Immature natural killer cell (primary cell): ENCODE measurements at places on chromosomes 1 and 21.

- no peak for DNase-seq
Measured at GRCh38 chr1:12015499-12015898, 3.8 kb upstream of the MIIP start.

- no peak for DNase-seq
Measured at GRCh38 chr21:31490443-31490842, 146.4 kb upstream of the TIAM1 start.

DNA sequence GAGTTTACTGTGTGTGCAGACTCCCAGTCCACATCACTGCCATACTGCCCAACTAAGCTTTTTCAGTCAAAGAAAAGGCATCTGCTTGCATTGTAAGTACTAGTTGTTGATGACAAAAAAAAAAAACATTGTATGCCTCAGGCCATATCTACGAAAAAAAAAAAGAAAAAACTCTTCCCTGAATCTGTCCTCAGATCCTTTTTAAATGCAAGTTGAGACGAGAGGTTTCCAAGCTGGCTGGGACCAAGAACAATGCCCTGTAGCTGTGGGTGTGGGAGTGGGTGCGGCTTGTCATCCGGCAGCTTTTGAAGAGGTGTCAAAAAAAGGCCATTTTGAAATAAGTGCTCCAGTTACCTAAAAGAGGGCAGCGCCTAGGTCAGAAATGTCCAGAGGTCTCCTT is 29.2 kb upstream of the HHAT start:
- no peak for DNase-seq

DNA sequence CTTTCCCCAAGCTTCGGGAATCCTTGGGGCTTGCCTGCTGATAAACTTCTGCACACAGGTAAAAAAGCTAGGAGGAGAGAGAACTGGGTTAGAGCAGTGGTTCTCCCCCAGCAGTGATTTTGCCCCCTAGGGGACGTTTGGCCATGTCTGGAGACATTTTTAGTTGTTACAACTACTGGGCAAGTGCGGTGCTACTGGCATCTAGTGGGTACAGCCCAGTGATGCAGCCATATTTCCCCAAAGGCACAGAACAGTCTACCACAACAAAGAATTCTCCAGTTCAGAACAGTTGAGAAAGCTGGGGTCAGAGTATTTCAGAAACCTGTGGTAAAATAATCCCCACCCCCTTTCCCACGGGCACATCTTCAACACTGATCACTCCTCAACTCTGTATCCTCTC is 41.3 kb downstream of the LRRC71 start:
- DNase-seq: no peak

DNA sequence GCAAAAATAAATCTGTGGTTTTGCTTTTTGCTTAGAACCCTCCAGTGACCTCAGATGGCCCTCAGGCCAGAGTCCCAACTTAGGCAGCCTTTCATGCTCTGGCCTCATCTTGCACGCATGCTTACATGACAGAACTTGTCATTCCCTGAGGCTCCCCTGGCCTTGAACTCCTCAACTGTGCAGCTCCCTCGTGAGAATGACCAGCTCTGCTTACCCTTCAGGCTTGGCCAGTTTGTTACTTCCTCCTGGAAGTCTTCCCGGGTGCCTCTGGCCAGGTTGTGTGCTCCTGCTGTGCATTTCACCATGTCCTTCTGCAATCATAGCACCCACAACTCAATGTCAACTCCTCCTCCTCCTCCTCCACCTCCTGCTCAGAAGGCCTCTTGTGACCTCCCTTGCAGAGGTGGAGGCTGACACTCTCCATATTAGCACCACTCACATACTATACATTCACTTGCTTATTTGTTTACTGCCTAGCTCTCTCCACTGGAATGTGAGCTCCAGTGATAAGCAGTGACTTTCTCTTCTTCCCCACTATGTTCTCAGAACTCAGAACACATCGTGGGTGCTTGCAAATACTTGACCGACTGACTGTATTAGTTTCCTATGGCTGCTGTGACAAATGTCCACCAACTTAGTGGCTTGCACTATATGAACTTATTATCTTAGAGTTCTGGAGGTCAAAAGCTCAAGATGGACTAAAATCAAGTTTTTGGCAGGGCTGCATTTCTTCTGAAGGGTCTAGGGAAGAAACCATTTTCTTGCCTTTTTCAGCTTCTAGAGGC is 41.9 kb downstream of the RCSD1 start:
- DNase-seq: no peak

DNA sequence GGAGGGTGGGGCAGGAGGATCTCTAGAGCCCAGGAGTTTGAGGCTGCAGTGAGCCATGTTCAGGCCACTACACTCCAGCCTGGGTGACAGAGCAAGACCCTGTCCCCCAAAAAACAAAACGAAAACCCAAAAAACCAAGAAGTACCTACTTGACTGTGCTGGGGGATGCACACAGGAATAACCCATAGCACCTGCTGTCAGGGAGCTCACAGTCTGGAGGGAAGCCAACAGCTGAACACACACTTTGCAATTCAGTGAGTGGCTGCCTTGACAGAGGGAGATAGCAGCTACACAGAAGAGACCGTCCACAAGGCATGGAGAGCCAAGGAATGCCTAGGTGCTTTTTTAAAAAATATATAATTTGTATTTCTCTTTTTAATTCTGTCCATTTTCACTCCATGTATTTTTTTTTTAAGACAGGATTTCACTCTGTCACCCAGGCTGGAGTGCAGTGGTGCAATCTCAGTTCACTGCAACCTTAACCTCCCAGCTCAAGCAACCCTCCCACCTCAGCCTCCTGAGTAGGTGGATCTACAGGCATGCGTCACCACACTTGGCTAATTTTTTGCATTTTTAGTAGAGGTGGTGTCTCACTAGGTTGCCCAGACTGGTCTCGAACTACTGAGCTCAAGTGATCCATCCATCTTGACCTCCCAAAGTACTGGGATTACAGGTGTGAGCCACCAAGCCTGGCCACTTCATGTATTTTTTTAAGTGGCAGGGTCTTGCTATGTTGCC is 68.7 kb downstream of the NID1 start:
- DNase-seq: no peak

DNA sequence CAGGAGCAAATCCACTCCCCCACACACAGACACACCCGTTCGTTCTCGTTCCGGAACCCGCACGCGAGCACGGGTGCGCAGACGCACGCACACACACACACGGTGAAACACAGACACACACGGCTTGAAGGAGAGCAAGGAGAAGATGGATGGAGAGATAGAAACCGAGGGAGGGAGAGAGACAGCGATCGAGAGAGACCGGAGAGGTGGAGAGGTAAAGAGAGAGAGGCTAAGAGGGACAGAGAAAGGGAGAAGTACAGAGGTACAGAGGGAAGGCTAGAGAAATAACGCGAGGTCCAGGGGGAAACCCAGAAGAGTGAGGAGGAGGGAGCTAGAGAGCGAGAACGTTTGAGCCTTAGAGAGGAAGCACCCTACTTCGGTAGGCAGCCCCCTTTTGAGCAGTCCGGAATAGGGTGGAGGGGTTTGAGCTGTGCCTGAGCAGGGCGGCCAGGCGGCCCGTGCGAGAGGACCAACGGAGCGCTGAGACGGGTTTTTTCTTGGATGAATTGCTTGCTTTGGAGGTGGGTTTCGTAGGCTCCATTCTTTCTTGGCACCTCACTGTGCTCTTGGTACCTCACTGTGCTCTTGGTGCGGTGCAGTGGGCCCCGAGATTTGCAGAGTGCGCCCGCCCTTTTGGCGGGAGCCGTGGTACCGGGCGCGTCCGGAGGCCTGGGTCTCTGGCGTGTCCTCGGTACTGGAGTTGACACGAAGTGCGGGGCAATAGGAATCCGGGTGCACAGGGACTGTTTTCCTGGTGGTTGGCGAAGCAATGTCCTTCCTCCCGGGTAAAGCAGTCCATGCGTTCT is 88.4 kb upstream of the RHOU start:
- DNase-seq: peak; percentile 12

GRCh38 chr1:204127597-204128242 is 24.1 kb downstream of the ETNK2 start:
- no peak for DNase-seq

GRCh38 chr1:83827741-83828140 is 171.2 kb downstream of the TTLL7 start:
- no peak for DNase-seq

DNA sequence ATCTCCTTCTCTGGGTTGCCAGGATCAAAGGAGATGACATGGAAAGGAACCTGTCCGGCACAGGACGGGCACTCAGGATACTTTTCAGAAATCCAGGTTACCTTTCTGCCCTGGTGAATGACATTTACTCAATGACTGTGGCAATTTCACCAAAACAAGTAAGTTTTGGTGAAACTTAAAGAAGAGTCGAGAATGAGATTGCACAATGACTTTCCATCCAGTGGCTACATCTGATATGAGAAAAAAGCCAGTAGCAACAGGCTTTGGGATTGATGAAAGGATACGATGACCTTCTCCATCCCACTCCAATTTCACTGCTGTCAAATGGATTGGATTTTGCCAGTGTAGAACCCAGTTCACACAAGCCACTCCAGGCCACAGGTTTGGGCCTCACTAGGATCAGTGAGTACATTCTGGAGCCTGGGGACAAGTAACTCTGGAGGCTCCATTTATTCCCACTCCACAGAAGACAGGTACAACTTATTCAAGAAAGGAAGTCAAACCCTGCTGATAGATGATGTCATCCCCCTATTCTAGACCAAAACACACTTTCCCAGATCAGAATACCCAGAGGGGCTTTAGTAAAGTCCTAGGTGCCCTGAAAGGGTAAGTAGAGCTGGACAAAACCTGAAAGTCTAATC is 63.3 kb downstream of the PLPP3 start:
- no peak for DNase-seq

GRCh38 chr1:84303314-84303830 is 1.9 kb downstream of the SAMD13 start:
- no peak for DNase-seq

GRCh38 chr21:38351961-38352521 is 95.2 kb downstream of the KCNJ15 start:
- no peak for DNase-seq

DNA sequence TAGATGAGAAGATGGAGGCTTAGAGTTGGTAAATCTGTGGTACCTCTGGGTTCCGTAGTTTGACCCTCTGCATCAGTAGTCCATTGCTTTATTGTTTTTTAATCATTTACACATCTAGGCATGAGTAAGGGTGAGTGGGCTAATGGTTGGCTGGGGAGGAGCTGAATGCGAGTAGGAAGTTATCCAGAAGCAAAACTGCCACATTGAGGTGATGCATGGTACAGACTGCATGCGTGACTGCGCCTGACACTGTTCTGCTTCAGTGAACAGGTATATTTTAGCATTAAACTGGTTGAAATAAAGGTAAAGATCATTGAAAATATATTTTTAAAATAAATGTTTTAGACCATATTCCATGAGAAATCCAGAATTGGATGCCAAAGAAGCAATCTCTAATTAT is 4.4 kb downstream of the DNAJC16 start:
- DNase-seq: no peak

GRCh38 chr1:17802945-17803344 is 47.8 kb downstream of the ACTL8 start:
- no peak for DNase-seq

DNA sequence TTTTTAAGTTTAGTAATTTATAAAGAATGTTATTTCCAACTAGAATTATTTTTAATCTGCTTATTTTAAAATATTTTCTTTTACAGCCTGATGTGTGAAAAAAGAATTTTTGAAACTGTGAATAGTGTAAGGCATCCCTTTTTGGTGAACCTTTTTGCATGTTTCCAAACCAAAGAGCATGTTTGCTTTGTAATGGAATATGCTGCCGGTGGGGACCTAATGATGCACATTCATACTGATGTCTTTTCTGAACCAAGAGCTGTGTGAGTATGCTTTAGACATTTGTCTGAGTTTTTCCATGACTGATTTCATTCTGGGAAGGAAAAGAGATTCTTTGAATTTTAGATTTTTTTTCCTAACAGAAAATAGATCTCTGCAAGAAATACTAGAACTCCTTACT is 77.9 kb downstream of the GTF2B start:
- DNase-seq: no peak

DNA sequence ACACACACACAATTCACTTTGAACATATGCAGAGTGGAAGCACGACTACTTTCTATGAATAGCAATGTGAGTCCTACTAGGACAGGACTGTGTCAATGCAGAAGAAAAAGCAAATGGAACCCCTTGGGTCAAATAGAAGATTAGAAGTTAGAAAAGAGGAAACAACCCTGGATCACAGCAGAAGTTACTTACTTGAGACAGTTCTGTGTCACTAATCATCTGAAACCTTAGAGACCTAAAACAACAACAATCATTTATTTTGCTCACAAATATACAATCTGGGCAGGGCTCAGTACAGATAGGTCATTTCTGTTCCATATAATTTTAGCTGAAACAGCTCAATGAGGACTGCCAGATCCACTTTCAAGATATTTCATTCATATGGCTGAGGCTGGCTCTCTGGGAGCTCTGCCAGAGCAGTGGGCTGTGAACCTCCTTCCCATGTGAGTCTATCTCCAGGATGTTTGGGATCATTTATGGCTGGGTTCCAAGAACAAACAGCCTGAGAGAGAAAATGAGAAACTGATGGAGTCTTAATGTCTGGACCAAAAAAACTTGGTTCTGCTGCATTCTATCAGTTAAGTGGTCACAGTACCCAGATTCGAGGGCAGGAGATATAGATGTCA is 42.5 kb upstream of the IL10 start:
- DNase-seq: no peak

DNA sequence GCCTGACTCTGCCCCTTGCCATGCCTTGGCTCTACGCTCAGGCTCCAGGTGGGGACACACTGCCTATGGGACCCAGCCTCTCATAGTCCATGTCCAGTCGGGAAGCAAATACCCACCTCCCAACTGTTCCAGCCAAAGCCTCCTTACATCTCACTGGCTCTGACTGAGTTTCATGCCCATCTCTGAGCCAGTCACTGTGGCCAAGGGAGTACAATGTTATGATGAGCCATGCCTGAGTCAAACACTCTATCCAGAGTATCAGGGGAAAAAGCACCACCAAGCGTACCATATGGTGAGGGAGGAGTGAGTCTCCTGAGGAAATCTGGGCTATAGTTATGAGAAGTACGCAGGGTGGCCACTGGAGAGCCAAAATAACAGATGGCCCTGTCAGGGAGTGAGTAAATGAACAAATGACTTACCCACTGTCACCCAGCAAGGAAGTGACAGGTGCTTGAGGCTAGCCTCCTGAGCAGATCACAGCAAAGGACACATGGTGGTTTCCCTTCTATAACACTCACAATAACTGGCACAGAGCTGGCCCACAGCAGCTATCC is 236.6 kb upstream of the GJB5 start:
- no peak for DNase-seq

GRCh38 chr21:46248422-46248782 is 19.8 kb upstream of the LSS start:
- no peak for DNase-seq

GRCh38 chr1:56052041-56052440 is 527.3 kb downstream of the PLPP3 start:
- no peak for DNase-seq
